ENCODE measurements at places on chromosomes 4 and X. TPM values are rescaled to one million over a fixed set of nuclear protein-coding genes. Genes with fewer than 3 reads are reported as not detected.

- DNase-seq = no peak
Observed at GRCh38 chr4:127229855-127230608, 402.7 kb upstream of the INTU start.

- DNase-seq = peak; percentile 1
Observed at GRCh38 chr4:182145334-182145905, 97.8 kb upstream of the TENM3 start.

- DNase-seq = no peak
Observed at GRCh38 chr4:48898733-48899431, 7.7 kb downstream of the OCIAD2 start.

DNA sequence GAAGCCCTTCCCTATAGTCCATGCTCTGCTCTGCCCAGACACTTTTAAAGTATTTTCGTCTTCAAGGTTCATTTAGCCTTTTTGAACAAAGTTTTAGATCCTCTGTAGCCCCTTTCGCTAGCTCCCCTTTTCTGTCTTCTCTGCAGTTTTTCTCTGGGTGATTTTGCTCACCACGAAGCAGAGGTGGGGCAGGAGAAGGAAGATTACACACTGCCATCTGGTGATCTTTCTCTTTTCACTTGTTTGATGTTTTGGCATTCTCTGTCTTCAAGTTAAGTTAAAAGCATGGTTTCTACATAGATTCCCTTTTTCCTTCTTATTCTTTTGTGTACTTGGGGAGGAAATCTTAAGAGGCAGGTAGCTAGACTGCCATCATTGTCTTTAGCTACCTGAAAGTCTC is 43.9 kb downstream of the CC2D2A start:
- no peak for DNase-seq

GRCh38 chr4:114017120-114017917 is 37.9 kb upstream of the ARSJ start:
- no peak for DNase-seq

DNA sequence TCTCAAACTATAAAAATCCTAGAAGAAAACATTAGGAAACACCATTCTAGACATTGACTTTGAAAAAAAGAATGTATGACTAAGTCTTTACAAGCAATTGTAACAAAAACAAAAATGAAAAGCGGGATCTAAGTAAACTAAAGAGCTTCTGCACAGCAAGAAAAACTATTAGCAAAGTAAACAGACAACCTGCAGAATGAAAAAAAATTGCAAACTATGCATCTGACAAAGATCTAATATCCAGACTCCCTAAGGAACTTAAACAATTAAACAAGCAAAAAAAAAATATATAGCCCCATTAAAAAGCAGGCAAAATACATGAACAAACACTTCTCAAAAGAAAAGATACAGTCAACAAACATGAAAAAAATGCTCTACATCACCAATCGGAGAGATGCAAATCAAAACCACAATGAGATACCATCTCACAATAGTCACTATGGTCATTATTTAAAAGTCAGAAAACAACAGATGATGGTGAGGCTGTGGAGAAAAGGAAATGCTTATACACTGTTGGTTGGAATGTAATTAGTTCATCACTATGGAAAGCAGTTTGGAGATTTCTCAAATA is 168.1 kb downstream of the EPHA5 start:
- peak; percentile 57 for DNase-seq

- no peak for DNase-seq
Observed at GRCh38 chrX:47240619-47241018, 7.8 kb downstream of the USP11 start.

GRCh38 chrX:114075073-114075673 is 508.7 kb upstream of the HTR2C start:
- DNase-seq = peak; percentile 4

DNA sequence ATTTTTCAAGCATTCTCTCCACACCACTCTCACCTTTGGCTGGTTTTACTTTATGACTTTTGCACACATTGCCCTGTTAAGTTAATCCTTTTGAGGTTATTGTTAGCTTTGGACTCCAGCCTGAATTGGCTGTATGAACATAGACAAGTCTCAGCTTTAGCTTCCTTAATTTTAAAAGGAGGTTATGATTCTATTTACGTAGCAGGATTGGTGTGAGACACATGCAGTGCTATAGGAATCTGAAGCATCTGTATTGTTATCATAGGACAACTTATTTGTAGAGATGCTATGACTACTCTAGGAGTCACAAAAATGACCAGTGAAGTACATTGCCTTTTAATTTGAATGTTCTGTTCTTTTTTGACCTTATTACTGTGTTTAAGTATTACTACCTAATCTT is 15.7 kb downstream of the PGAM4 start:
- peak; percentile 32 for DNase-seq

- DNase-seq = no peak
Observed at GRCh38 chrX:123277347-123277746, 93.3 kb downstream of the GRIA3 start.

DNA sequence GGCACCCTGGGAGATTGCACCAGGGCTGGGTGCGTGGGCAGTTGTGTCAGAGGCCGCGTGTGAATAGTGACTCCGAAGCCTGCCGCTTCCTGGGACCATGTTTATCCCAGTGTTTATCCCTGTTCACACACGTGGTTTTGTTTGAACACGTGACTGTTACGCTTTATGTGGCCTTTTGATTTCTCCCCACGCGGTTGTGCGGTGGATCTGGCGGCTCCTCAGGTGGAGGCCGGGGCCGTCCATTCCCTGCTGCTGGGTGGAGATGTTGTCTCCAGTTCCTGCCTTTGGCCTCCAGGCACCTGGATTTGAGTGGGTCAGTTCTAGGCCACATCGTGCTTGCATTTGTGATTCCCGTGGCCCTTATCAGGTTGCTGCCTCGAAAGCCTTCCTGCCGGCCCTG is 35.1 kb downstream of the NELFA start:
- no peak for DNase-seq

DNA sequence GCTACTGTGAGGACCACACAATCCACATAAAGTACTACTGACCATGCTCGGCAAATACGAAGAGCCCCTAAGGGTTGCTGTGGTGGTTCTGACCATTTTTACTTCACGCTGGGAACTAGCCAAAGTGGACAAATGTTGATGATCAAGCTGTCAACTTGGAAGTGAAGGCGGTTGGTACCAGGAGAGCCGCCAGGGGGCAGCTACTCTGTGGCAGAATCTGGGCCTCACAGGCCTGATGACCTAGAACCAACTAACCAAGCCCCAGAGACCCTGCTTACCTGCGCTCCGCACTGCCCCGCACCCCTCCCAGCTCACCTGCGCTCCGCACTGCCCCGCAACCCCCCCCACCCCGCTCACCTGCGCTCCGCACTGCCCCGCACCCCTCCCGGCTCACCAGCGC is 5.6 kb downstream of the GAK start:
- DNase-seq = peak; percentile 38

- DNase-seq = peak; percentile 12
Observed at GRCh38 chr4:100261346-100261745, 71.1 kb upstream of the DDIT4L start.

DNA sequence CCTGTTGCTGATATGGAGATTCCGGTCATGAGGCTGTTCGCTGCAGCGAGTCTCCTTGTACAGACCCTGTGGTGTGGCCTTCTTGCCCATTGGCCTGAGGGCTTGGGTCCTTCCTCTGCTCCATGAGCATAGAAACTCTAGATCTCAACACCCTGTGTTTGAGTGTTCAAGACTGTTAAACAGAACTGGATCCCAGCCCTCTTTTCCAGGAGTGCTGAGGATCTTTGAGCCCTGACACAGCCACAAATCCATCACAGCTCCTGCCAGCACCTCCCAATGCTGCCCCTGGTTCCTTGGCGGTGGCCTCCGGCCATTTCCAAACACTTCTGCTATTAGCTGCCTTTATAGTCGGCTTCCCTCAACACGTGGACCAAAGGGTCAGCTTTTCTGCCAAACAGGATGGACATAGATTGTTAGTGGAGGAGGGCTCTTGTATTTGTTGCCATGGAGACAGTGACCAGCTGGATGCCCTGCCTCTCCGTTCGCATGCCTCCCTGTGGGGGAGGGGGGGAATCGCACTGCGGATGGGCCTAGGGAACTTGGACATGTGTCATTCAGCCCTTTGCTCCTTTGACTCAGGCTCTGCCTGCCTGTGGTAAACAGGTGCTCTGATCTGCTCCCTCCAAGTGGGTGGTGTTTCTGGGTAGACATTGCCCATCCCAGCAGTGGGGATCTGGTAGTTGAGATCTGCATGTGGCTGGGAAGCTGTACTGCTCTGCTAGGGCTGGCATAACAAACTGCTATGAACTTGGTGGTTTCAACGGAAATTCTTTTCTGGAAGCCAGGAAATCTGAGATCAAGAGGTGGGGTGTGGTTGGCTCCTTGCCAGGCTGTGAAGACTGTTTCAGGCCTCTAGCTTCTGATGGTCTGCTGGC is 6.9 kb upstream of the WDR1 start:
- DNase-seq = no peak

DNA sequence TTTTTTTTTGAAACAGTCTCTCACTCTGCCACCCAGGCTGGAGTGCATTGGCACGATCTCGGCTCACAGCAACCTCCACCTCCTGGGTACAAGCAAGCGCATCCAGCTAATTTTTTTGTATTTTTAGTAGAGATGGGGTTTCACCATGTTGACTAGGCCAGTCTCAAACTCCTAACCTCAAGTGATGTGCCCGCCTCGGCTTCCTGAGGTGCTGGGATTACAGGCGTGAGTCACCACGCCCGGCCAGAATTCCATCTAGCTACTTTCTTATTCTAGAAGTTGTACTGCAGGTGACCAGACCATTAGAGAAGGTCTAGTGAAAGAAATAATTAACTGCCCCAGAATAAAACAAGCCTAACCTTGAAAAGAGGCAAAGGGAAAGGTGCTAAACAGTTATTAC is 2.3 kb downstream of the LRBA start:
- no peak for DNase-seq

DNA sequence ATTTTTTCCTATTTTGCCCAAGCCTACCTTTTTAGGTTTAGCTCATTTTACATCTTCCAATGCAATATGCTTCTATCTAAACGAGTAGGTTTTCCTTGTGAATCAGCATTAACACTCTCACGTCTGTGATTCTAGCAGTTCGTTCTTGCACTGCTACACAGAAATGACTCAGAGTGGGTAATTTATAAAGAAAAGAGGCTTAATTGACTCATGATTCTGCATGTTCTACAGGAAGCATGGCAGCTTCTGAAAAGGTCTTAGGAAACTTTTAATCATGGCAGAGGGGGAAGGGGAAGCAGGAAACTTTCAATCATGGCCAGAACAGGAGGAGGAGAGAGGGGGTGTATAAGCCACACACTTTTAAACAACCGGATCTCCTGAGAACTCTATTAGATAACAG is 44.9 kb downstream of the SPANXN1 start:
- DNase-seq = no peak

GRCh38 chr4:55910140-55910539 is 38.6 kb upstream of the CEP135 start:
- DNase-seq = peak; percentile 63

DNA sequence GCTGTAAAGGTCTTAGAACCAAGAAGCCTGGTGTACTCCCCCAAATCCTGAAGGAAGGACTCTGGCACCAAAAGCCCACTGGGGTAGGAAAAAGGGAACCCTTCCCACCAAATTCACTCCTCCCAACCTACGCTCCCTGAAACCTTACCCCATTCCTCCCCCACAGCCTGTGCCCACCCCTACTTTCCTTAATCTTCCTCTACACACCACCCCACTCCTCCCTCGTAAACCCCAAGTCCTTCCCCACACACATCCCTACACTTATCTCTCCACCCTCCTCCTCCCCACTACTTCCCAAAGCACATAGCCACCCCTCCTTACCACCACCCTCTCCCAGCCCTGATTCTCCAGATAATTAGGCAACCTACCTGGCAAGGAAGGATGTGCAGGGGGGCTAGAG is 1.7 kb downstream of the ZMYM3 start:
- no peak for DNase-seq

DNA sequence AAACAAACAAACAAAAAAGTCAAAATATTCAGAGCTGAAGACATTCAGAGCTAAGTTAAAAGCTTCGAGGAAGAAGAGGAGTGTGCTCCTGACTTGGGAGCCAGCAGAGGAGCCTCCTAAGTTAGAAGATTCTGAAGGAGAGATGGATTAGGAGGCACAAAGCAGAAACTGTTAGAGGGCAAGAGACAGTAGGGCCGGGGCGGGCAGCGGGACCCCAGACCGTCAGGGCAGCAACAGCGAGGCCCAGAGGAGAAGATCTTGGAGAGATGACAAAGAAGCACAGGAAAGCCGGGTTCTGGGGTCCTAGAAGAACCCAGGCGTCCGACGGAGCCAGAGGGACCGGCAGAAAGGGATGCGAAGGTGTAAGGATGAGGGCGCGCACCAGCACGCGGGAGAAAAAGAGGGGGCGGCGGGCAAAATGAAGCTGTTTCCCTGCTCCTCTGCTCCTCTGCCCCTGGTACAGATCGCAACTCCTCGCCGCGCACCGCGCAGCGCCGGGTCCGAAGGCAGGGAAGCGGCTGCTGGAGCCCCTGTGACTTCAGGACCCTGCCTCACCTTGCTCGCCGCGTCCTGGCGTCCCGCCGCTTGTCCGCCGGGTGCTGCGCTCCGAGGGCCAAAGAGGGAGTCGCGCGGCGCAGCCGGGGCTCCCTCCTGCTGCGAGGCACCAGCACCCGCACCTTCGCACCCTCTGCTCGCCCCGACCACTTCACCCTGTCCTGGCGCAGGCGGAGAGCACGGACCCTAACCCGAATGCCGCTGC is 477 bp downstream of the KLHL13 start:
- no peak for DNase-seq

DNA sequence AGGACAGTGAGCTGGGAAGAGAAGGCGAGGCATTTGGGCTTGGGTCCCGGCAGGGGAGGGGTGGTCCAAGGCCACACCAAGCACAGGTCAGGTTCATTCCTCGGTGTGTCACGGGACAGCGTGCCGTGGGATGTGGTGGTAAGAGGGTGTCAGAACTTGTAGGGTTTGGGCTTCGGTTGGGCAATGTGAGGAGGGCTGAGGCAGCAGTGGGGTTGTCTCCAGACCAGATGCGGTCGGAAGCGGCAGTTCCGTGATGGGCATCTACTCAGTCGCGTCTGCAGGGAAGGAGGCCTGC is 22.1 kb downstream of the ADRA2C start:
- no peak for DNase-seq

- DNase-seq = peak; percentile 68
Observed at GRCh38 chr4:75916091-75916661, 13.9 kb upstream of the PPEF2 start.

DNA sequence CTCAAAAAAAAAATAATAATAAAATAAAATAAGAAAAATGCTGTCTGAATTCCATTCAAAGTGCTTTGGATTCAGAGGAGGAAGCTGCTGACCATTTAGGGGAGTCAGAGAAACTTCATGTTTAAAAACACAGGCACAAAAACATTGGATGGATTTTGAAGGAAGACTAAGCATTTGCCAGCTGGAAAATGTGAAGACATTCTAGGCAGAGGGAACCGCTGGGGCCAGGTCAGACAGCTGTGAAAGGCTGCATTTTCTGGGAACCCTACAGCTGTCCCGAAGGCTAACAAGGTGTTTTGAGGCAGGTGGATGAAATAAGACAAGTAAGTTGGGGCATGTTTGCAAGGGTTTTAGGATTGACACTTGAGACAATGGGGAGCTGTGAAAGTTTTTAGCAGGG is 38.6 kb downstream of the ING2 start:
- no peak for DNase-seq

The HAND2 gene
- 11.2 TPM for total RNA-seq

The SHISA3 gene
- total RNA-seq = not detected

The RAB41 gene
- not detected for total RNA-seq

The MGAT4D gene
- total RNA-seq = not detected

The MAP3K15 gene
- not detected for total RNA-seq

The LDB2 gene
- total RNA-seq = 79.7 TPM

The LRP2BP gene
- not detected for total RNA-seq

The TMSB15A gene
- 1.4 TPM for total RNA-seq

The MAGED4 gene
- 63.1 TPM for total RNA-seq

The CTAG2 gene
- total RNA-seq = not detected

The KCNIP4 gene
- total RNA-seq = not detected

The ZCCHC18 gene
- 1.4 TPM for total RNA-seq

The PRDM8 gene
- total RNA-seq = 4.4 TPM

Data from GM23248 (cell line).